ENCODE measurements at places on chromosomes 5 and 9.
A peak's percentile ranks its signal among the peaks of the same experiment; 100 is the strongest.

GRCh38 chr5:91156242-91156641 is 226.9 kb downstream of the ARRDC3 start:
- no peak for DNase-seq

DNA sequence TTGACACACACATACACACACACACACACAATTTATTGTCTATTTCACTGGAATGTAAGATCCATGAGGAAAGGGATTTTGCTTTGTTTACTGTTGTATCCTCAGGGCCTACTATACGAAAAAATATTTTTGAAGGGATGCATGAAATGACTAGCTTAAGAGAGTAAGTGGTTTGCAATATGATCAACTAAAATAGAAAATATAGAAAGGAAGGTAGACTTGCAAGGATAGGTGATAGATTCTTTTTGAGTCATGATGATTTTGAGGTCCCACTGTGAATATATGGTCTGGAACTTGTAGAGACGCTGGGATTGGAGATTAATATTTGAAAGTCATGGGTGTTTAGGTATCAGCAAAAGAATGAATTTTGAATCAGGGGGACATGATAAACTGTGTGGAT is 28.9 kb upstream of the OTULIN start:
- DNase-seq: no peak

GRCh38 chr5:126251024-126251423 is 172.2 kb upstream of the GRAMD2B start:
- DNase-seq: no peak

- no peak for DNase-seq
Measured at GRCh38 chr5:61823065-61823464, 482.9 kb upstream of the KIF2A start.

- no peak for DNase-seq
Measured at GRCh38 chr9:21095561-21095960, 17.8 kb upstream of the IFNB1 start.

GRCh38 chr5:153742060-153742459 is 251.6 kb downstream of the GRIA1 start:
- DNase-seq: no peak

DNA sequence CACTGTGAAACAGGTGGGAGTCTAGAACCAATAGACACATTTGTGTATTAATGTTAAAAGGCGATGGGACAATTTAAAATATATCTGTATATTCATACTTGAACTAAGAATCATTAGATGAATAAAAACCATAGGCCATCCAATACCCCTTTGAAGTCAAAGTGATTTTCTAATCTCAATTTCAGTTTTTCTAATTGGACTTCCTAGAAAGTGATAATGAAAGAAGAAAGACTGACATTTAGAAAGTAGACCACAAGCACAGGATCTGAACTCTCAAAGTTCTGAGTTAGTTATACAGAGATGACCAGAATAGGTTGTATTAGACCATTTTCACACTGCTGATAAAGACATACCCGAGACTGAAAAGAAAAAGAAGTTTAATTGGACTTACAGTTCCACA is 412.8 kb upstream of the PIK3R1 start:
- no peak for DNase-seq

DNA sequence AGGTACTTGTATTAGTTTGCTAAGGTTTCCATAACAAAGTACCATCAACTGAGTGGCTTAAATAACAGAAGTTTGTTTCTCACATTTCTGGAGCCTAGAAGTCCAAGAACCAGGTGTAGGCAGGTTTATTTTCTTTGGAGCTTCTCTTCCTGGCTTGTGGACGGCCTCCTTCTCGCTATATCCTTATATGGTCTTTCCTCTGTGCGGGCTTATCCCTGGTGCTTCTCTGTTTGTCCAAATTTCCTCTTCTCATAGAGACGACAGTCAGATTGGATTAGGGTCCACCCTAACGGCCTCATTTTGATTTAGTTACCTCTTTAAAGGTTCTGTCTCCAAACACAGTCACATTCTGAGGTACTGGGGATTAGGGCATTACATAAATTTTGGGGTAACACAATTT is 88.3 kb downstream of the RMI1 start:
- DNase-seq: no peak

- DNase-seq: no peak
Measured at GRCh38 chr5:147534172-147534951, 24.5 kb upstream of the DPYSL3 start.

- no peak for DNase-seq
Measured at GRCh38 chr9:91811024-91811909, 138.8 kb downstream of the ROR2 start.

- no peak for DNase-seq
Measured at GRCh38 chr5:124960266-124960665, 213.8 kb upstream of the ZNF608 start.

- DNase-seq: peak; percentile 72
Measured at GRCh38 chr5:137629646-137630045, 106.2 kb downstream of the KLHL3 start.

DNA sequence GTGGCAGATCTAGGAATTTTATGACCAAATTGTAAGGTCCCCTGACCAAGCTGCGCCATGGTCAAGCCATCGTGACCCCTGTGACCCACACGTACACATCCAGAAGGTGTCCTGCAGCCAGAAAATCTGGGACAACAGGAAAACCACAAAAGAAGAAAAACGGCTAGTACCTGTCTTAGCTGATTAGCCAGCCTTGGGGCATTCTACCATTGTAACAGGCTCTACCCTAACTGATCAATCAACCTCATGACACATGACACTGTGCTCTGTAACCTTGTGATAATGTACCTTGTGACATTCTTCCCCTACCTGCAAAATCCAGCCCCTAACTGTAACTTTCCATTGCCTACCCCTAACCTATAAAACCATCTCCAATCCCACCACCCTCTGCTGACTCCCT is 43.6 kb downstream of the SPTLC1 start:
- DNase-seq: no peak

DNA sequence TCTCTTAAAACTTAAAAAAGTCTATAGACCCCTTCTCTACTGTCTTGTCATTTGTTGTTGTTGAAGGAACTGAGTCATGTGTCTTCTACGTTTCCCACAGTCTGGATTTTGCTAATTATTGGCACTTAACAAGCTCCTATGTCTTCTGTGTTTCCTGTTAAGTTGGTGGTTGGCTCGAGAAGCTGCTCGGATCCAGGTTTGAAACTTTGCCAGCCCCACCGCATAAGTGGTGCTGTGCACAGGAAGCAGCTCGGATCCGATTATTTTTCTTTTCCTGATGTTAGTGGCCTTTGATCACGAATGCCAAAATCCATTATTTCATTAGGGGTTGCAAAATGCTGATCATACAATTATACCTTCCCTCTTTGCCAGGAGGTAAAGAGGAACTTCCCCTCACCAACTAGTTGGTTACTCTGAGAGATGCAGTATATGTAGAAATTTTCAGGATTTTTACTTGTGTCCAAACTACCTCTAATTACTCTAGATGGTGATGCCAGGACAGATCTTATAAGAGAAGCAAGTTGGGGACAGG is 186.5 kb downstream of the NSG2 start:
- no peak for DNase-seq

DNA sequence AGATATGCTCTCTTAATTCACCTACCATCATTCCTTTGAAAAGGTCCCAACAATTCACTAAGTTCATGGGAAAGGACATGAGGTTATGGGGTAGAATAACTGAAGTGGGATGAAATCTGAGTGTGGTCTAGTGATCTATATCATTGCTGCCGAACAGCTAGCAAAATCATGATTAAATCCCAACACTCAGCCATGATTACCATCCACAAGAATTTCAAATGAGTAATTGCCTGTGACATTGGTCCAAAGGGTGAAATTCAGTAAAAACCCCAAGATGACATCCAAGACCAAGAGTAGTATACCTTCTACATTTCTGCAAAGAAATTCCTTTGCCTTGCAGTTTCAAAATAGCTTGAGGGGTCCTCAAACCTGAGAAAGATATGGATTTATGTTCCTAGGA is 225.6 kb downstream of the SPOCK1 start:
- no peak for DNase-seq

DNA sequence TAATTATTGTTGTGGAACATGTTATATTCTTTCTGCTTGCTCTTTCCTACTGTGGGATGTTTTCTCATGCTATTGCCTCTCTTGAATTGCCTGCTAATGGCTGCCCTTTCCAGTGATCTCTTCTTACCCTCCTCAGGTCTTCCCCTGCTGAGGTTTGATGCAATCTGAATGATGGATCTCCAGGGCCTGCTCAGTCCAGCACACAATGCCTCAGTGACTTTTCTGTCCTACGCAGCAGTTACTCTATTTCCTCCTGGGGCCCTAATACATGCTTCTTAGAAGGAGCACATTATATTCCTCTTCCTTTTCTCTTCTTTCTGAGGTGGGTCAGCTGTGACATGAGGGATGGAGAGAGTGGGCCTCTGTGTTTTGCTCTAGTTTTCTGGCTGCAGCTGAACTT is at the start of gene SPINK14:
TSS of gene SPINK14 (plus strand) at position 301 of the 400 bp plus-strand sequence. CDS start 1,187 bp downstream, outside the sequence.
- no peak for DNase-seq

- DNase-seq: no peak
Measured at GRCh38 chr5:8650186-8650585, 781.2 kb downstream of the MTRR start.

DNA sequence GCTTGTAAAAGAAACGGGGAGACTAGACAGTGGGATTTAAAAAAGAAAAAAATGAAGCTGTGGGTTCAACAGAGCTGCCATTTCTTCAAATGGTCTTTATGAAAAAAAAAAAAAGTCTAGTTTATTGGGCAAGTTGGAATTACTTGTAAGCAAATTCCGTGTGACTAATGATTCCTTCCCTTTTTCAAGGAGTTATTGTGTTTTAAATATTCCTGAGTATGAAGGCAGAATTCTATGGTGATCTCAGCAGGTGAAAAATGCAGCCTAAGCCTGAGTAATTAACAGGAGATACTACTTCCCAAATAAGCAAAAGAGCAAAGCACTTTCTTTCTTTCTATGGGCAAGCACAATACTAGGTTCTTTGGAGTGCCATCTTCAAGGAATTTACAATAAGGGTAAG is 481.9 kb downstream of the ZNF608 start:
- DNase-seq: no peak

DNA sequence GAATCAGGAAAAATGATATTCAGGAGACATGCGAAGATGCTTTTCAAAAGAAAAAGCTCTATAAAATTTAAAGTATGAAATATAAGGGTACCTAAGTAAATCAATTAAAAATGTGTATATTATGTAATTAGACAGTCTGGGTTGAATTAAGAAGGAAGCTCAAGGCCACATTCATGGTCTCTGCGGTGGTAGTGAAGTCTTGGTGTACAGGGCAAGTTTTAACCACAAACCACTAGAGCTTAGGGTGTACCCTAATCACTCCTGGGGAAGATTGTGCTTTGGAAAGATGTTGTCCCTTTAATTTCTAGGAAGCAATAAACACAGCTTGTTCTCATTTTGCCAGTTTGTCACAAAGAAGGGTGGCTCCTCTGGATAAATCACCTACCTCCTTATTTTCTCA is 287.2 kb upstream of the ZNF608 start:
- DNase-seq: no peak

GRCh38 chr5:15008476-15008875 is 136.9 kb upstream of the ANKH start:
- DNase-seq: peak; percentile 61

- no peak for DNase-seq
Measured at GRCh38 chr5:14859980-14860379, 11.6 kb downstream of the ANKH start.

- DNase-seq: no peak
Measured at GRCh38 chr5:91367344-91367743, 15.8 kb downstream of the ARRDC3 start.

- no peak for DNase-seq
Measured at GRCh38 chr5:56633950-56634349, 181.4 kb upstream of the MAP3K1 start.

GRCh38 chr5:73989956-73990355 is 364.0 kb downstream of the ARHGEF28 start:
- DNase-seq: no peak

GRCh38 chr5:36724467-36725332 is 118.3 kb downstream of the SLC1A3 start:
- DNase-seq: peak; percentile 23

DNA sequence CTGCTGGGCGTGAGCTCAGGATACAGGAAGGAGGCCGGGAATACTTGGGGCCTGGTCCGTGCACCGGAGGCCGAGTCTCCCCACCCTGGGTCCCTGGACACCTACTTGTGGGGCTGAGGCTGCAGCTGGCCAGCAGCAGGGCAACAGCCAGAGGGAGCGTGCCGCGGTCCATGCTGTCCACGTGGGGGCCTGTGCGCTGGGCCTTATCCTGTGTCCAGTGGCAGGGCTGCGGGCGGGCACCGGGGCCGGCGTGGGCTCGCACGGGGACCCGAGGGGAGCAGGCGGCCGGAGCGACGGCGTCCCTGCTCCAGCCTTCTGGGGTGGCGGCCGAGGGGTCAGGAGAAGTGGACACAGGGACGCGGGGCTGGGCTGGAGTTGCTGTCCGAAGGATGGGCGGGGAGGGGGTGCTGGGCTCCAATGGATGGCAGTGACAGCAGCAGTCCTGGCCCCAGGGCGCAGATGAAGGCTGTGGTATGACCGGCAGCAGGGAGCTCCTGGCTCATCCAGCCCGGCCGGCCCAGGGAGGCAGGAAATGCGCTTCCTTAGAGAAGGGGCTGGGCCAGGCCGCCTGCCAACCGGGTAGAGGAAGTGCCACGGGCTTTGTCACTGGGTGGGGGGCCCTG is at the start of gene ENG:
TSS of gene ENG (minus strand) at position 475 of the 623 bp plus-strand sequence. CDS start at position 172, 303 bp downstream.
- no peak for DNase-seq

GRCh38 chr9:106920701-106921283 is 57.8 kb downstream of the ZNF462 start:
- DNase-seq: peak; percentile 7

GRCh38 chr9:121779381-121780117 is 128.1 kb downstream of the DAB2IP start:
- no peak for DNase-seq

DNA sequence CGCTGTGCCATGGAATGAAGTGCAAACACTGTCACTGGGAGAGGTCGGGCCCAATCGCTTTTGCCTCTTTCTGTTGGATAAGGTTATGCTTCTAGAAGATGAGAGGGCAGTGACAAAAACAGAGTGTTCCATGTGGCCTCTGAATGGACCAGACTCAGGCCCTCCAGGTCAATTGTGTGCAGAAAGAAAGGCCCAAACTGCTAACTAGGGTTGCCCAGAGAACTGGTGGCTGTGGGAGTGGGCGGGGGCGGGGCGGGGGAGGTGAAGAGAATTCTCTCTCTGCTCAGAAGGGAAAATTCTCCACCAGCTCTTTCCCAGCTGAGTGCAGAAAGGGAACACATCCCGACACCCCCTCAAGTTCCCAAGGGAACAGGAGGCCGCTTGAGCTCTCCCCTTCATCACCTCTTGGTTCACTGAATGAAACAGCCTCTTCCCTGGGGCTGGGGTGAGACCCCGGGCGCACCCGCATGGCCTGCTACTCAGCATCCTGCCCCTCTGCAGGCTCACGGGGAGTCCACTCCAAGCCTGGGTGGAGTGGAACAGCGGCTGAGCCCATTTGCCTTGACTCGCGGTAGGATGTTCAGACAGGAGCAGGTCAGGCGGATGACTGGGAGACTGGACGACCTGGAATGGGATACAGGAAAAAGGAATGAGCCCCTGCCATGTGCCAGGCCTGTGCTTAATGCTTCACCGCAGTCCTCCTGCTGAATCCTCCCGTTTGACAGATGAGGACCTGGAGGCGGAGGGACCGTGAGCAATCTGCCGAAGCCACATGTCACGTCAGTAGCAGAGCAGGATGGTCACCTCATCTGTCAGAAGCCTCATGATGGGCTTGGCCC is 93.8 kb upstream of the FANCC start:
- no peak for DNase-seq

- no peak for DNase-seq
Measured at GRCh38 chr5:144134194-144134826, 36.1 kb downstream of the YIPF5 start.

GRCh38 chr9:136328011-136328621 is 777 bp downstream of the GPSM1 start:
- DNase-seq: no peak

Data from HEK293T (cell line).